ENCODE measurements at places on chromosomes 3 and 15.
A peak's percentile ranks its signal among the peaks of the same experiment; 100 is the strongest.

- peak overlapping the region; percentile 10 for H3K27ac ChIP-seq
- H3K4me3 ChIP-seq = no peak overlapping the region
- DNase-seq = no peak
- H3K4me1 ChIP-seq = peaks cover 4% of the 10 kb centered on the region
Measured at GRCh38 chr3:3154879-3155610, 24.4 kb downstream of the CRBN start.

- no peak overlapping the region for H3K27ac ChIP-seq
- no peak overlapping the region for H3K4me3 ChIP-seq
- H3K36me3 ChIP-seq = no peaks in the 10 kb centered on the region
- H3K27me3 ChIP-seq = no peaks in the 10 kb centered on the region
- no peaks in the 10 kb centered on the region for H3K4me1 ChIP-seq
Measured at GRCh38 chr3:165754219-165755007, 82.8 kb downstream of the BCHE start.

GRCh38 chr3:165459924-165460835, 264.0 kb upstream of the SLITRK3 start:
- H3K36me3 ChIP-seq = no peaks in the 10 kb centered on the region

GRCh38 chr3:188270423-188270972, 116.5 kb downstream of the LPP start:
- no peak overlapping the region for H3K27ac ChIP-seq
- peaks cover 16% of the 10 kb centered on the region for H3K36me3 ChIP-seq
- H3K27me3 ChIP-seq = no peaks in the 10 kb centered on the region
- no peak overlapping the region for H3K4me3 ChIP-seq

DNA sequence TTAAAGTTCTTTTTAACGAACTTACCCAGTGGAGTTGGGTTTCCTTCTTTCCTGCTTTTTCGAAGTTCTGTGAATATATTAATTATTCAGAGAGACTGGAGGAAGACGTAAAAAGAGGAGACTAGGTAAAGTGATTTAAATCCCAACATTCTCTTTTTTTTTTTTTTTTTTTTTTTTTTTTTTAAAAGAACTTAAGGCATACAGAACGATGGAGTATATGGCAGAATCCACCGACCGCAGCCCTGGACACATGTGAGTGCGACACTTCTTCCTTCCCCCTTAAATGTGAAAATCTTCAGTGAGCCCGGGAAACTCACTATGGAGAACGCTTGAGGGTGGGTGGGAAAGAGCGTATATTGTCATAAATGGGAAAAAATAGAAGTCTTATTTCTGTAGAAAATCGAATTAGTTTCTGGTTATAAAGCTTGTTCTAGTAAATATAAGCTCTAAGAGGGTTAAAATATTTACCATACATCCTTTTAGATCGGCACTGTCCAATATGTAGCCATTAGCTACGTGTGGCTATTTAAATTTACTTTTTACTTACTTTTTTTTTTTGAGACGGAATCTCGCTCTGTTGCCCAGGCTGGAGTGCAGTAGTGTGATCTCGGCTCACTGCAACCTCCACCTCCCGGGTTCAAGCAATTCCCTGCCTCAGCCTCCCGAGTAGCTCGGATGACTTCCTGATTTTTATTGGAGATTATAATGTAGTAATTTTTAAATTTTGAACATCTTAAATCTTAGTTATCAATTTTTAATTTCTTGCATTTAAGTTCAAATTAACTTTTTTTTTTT, 892 bp downstream of the NMD3 start:
- peaks cover 4% of the 10 kb centered on the region for H3K27me3 ChIP-seq
- peak; percentile 64 for DNase-seq
- H3K27ac ChIP-seq = peak overlapping the region; percentile 83
- peaks cover 24% of the 10 kb centered on the region for H3K36me3 ChIP-seq
- H3K4me1 ChIP-seq = peaks cover 23% of the 10 kb centered on the region
- peak overlapping the region; percentile 93 for H3K4me3 ChIP-seq

DNA sequence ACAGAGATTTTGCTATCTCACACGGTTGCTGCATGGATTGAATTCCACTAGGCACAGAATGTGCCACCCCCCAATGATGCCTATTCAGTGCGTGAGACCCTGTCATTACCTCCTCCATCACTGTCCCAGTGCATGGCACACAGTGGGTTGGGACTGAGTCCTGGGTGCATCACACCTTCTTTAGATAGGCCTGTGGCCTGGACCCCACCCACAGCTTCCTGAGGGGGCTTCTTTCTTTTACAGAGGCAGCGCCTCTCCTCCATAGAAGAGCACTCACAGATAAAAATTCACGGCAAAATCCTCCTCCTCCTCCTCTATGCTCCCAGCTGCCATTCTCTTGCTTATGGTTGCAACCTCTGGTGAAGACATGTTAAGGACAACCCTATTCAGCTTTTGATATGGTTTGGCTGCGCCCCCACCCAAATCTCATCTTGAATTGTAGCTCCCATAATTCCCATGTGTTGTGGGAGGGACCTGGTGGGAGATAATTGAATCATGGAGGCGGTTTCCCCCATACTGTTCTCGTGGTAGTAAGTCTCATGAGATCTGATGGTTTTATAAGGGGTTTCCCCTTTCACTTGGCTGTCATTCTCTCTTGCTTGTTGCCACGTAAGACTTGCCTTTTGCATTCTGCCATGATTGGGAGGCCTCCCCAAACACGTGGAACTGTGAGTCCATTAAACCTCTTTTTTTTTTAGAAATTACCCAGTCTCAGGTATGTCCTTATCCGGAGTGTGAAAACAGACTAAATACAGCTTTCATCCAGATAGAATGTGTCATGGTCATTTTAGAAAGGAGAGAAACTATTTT, 147.6 kb downstream of the KLF13 start:
- peaks cover 45% of the 10 kb centered on the region for H3K4me1 ChIP-seq
- H3K27me3 ChIP-seq = no peaks in the 10 kb centered on the region
- peaks cover 35% of the 10 kb centered on the region for H3K36me3 ChIP-seq
- DNase-seq = peak; percentile 76

DNA sequence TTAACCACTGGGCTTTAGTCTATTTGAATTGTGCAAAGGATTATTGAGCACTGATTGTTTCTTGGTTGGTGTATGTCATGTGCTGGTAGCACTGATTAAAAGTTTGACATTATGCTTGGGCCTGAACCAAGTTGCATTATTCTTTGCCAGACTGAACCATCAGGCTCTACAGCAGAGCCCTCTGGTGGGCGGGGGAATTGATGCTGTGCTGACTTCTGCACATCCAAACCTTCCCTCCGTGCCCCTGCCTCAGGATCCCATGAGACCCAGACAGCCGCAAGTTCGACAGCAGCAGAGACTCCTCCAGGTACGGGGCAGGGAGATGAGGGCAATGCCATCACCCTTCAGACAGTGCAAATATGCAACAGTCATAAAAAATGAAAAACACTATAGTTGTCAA, 28.4 kb upstream of the P2RY12 start:
- H3K4me3 ChIP-seq = no peak overlapping the region
- DNase-seq = no peak
- H3K27ac ChIP-seq = no peak overlapping the region
- peaks cover 4% of the 10 kb centered on the region for H3K27me3 ChIP-seq
- no peaks in the 10 kb centered on the region for H3K36me3 ChIP-seq
- H3K4me1 ChIP-seq = no peaks in the 10 kb centered on the region

DNA sequence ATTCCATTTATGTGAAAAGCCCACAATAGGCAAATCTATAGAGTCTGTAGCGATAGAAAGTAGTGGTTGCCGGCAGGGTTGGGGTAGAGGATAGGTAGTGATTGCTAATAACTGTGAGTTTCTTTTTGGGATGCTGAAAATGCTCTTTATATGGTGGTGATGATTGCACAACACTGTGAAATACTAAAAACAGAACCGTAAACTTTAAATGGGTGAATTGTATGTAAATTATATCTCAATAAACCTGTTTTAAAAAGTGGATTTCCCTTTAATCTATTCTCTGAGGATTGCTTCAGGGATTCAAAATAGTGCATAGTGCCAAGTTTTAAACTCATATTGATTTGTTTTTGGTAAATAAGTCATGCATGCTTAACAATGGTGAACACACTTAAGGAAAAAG, 140.2 kb downstream of the LPP start:
- no peak overlapping the region for H3K4me3 ChIP-seq
- no peak for DNase-seq
- peaks cover 64% of the 10 kb centered on the region for H3K4me1 ChIP-seq
- no peaks in the 10 kb centered on the region for H3K27me3 ChIP-seq
- H3K27ac ChIP-seq = no peak overlapping the region

DNA sequence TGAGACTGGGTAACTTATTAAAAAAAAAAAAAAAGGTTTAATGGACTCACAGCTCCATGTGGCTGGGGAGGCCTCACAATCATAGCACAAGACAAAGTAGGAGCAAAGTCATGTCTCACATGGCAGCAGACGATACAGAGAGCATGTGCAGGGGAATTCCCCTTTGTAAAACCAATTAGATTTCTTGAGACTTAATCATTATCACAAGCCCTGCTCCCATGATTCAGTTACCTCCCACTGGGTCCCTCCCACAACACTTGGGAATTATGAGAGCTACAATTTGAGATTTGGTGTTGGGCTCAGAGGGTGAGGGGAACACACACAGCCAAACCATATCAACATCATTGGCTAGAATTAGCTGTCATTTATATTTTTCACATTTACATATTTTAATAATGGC, 221.0 kb downstream of the RSRC1 start:
- no peak overlapping the region for H3K27ac ChIP-seq
- no peaks in the 10 kb centered on the region for H3K36me3 ChIP-seq
- DNase-seq = no peak
- H3K4me3 ChIP-seq = no peak overlapping the region
- H3K27me3 ChIP-seq = no peaks in the 10 kb centered on the region

DNA sequence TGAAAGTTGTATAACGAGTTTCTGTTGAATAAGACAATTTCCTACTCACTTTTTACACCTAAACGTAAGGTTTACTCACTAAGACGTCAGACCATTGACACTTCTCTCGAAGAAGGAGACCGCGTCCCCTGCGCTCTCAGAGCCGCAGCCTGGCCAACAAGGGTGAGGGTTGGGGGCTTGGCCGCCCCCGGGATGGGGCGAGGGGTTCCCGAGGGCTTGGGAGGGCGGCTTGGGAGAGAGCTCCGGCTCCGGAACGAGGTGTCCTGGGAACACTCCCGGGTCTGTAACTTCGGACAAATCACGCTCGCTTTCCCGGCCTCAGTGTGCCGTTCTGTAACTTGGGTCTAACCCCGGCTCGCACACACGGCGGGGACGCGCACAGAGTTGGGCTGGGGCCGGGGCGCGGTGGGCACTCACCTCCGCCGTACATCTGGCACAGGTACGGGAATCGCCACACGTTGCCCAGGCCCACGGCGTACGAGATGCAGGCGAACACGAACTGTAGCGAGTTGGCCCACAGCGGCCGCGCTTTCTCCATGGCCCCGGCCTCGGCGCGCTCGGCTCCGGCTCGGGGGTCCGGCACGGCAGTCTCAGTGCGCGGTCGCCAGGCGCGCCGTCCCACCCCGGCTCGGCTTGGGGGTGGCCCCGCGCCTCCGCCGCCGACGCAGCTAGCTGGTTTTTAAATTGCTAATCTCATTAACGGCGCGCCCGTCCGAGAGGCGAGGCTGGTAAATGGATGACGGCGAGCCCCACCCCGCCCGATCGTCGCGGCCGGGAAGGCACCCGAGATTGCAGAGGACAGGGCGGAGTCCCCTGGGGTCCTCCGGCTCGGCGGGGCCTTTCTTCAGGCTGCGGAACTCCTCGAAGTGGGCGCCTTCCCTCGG, at the start of gene SLC6A20:
TSS of gene SLC6A20 (minus strand) at position 655 of the 884 bp plus-strand sequence. CDS start at position 538, 117 bp downstream.
- no peaks in the 10 kb centered on the region for H3K36me3 ChIP-seq
- H3K4me1 ChIP-seq = peaks cover 5% of the 10 kb centered on the region
- H3K4me3 ChIP-seq = peak within 1 kb of the TSS; percentile 66
- H3K27me3 ChIP-seq = peaks cover 81% of the 10 kb centered on the region
- H3K27ac ChIP-seq = peak within 1 kb of the TSS; percentile 35

GRCh38 chr15:82966671-82967071, 14.2 kb upstream of the HOMER2 start:
- H3K4me1 ChIP-seq = peaks cover 14% of the 10 kb centered on the region
- H3K4me3 ChIP-seq = no peak overlapping the region
- peaks cover 29% of the 10 kb centered on the region for H3K27me3 ChIP-seq
- no peaks in the 10 kb centered on the region for H3K36me3 ChIP-seq
- peak; percentile 72 for DNase-seq

- H3K36me3 ChIP-seq = no peaks in the 10 kb centered on the region
- DNase-seq = no peak
- H3K27ac ChIP-seq = no peak overlapping the region
- peaks cover 10% of the 10 kb centered on the region for H3K27me3 ChIP-seq
- H3K4me3 ChIP-seq = no peak overlapping the region
- H3K4me1 ChIP-seq = peaks cover 2% of the 10 kb centered on the region
Measured at GRCh38 chr15:32866454-32867312, 148.9 kb downstream of the GREM1 start.

All from activated CD4-positive, alpha-beta T cell treated with anti-CD3 and anti-CD28 coated beads, Interleukin-2, amount 10 ng/mL, durations not matched to agents 24 days and 14 days (primary cell).